Uterus (tissue), 4 donors: ENCODE measurements at places on chromosomes 6 and 20. TPM values are rescaled to one million over a fixed set of nuclear protein-coding genes. Genes with fewer than 3 reads are reported as not detected.

The MYMX gene
- total RNA-seq = not detected

The ZFAND3 gene
- 72.0 TPM for total RNA-seq

The PLA2G7 gene
- total RNA-seq = not detected

The MOG gene
- not detected for total RNA-seq

GRCh38 chr20:63033794-63034709, 27.3 kb upstream of the BHLHE23 start:
- no peaks in the 10 kb centered on the region for H3K36me3 ChIP-seq
- H3K27ac ChIP-seq = no peak overlapping the region
- no peak for DNase-seq
- H3K4me1 ChIP-seq = no peaks in the 10 kb centered on the region
- H3K4me3 ChIP-seq = no peak overlapping the region

DNA sequence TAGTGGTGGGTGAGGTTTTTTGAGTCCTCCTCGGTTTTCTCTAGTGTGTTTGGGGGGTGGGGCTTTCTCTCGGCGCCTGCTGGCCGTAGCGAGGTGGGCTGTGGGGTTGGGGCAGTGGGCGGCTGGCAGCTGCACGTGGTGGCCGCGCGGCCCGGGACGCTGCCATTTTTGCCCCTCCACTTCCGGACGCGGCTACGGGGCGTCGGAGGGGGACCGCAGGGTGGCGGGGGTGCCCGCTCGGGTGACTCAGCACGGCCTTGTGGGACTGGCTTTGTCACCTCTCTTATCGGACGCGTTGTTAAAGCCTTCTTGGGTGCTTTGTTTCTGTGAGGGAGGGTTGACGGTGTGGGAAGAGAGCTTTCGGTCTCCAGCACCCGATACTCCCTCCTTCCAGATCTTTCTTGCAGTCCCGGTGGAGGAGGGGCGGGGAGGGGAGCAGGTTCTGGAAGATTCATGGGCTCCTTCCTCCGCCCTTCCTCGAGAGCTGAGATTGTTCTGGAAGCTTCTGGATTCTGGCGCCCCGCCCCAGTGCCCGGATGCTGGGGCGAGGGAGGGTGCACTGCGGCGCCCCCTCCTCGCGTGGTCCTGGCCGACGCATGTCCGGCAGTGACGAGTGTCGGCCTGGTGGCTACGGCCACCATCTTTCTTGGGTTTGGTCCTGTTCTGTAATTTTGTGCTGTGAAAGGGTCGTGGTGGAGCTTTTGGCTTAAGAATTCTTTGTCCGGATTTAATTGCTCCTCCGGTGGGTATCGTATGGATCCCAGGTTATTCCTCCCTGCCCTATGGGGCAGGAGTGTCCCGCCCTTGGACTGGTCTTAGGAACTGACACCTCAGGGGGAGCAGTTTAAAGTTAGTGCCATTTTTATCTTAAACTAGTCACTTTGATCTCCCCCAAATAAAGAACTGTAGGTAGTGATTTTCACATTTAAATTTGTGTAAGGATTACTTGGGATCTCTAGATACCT, 719 bp downstream of the HSP90AB1 start:
- H3K27me3 ChIP-seq = no peaks in the 10 kb centered on the region
- H3K27ac ChIP-seq = peak overlapping the region; percentile 99
- DNase-seq = peak; percentile 66
- H3K4me1 ChIP-seq = peaks cover 9% of the 10 kb centered on the region
- H3K4me3 ChIP-seq = peak overlapping the region; percentile 98

DNA sequence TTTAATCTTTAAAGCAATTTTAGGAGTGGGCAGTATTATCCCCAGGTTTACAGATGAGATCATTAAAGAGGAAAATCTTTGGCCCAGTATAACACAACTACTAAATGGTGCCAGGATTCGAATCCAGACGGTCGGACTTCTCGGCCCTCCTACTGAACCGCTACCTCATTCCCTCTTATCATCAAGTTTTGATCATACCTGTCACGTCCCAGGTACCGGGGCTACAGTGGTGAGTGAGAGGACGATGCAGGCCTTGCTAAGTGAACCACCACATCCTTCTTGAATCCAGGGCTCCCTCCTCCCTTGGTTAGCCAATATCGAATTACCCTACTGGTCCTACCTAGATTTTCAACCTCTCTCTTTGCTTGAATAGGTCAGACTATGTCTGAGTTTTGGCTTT, 78.1 kb upstream of the PBOV1 start:
- H3K27me3 ChIP-seq = no peaks in the 10 kb centered on the region
- no peaks in the 10 kb centered on the region for H3K36me3 ChIP-seq
- no peak overlapping the region for H3K4me3 ChIP-seq
- no peak overlapping the region for H3K27ac ChIP-seq
- DNase-seq = no peak

- DNase-seq = no peak
- H3K36me3 ChIP-seq = no peaks in the 10 kb centered on the region
- no peaks in the 10 kb centered on the region for H3K4me1 ChIP-seq
- no peak overlapping the region for H3K4me3 ChIP-seq
- H3K27me3 ChIP-seq = no peaks in the 10 kb centered on the region
These were observed 45.1 kb upstream of the MICB start for GRCh38 chr6:31452859-31453258.

DNA sequence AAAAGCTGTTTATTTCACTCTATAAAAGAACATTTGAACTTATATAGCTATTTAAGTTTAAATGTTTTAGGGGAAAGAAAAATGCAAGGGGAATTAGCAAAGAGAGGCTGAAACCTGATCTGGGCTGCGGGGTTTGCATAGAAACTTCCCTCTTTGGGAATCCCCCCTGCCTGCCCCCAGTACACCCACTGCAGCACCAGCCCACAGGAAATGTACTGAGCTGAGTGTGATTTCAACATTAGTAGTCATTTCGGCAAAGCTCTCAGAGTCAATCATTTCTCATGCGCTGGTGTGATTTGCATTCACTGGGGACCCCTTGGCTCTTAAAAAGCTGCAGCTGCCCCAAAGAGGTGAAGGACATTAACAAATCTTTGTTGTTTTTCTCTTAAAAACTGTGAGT, 859.4 kb downstream of the MAFB start:
- H3K27ac ChIP-seq = no peak overlapping the region
- no peaks in the 10 kb centered on the region for H3K36me3 ChIP-seq
- no peaks in the 10 kb centered on the region for H3K4me1 ChIP-seq
- no peaks in the 10 kb centered on the region for H3K27me3 ChIP-seq
- H3K4me3 ChIP-seq = no peak overlapping the region

GRCh38 chr6:8506126-8506525, 70.8 kb upstream of the SLC35B3 start:
- no peak overlapping the region for H3K27ac ChIP-seq
- H3K36me3 ChIP-seq = no peaks in the 10 kb centered on the region
- H3K4me1 ChIP-seq = no peaks in the 10 kb centered on the region
- H3K4me3 ChIP-seq = no peak overlapping the region
- no peaks in the 10 kb centered on the region for H3K27me3 ChIP-seq

DNA sequence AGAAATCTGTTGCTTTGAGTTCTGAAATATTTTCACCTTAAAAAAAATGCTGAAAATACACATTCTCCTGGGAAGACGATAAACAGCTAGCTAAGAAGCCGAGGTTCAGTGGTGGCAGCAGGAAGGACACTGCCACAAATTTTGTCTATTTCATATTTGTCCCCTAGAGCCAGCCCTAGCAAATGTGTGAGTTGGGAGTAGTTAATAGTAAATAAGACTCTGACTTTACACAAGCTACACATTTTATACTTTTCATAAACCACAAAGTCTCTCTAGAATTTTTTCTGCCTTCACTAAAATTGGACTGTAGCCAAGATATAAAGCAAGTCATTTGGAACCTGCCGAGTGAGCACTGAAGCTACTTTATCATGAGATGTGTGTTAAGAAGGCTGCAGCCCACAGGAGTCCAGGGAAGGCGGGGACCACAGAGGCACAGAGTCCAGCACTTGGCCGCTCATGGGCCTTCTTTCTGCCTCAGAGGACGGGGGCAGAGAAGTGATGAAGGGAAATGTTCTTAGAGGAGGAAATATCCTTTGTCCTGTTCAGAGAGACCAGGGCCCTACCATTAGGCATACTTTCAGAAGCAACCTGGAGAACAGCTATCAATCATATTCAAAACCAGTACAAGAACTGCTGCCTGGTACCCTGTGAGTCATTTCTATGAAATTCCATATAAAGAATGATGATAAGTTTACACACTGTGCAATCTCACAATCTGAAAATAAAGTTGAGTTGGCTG, 241.7 kb upstream of the TAB2 start:
- H3K4me3 ChIP-seq = no peak overlapping the region
- peak overlapping the region; percentile 30 for H3K27ac ChIP-seq
- no peaks in the 10 kb centered on the region for H3K4me1 ChIP-seq
- H3K36me3 ChIP-seq = no peaks in the 10 kb centered on the region

GRCh38 chr6:106823732-106824351, 150.7 kb downstream of the CD24 start:
- H3K4me1 ChIP-seq = no peaks in the 10 kb centered on the region
- no peaks in the 10 kb centered on the region for H3K36me3 ChIP-seq
- H3K27ac ChIP-seq = no peak overlapping the region
- H3K27me3 ChIP-seq = no peaks in the 10 kb centered on the region

DNA sequence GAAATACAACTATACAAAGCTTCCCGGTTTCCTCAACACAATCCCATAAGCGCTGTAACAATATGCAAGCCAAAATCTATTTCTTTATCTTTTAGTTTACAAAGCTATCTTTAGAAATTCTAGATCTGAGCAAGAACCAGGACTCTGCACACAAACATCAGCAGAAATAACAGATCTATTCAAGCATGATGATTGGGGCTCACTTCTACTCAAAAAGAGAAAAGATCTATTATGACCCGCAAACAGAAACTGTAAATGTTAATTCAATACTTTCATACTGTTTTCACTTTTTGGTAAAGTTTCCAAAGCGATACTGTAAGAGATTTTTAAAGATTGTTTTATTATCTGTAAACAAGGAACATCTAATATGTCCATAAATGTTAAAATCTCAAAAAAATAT, 86.6 kb downstream of the SESN1 start:
- DNase-seq = no peak
- H3K27me3 ChIP-seq = no peaks in the 10 kb centered on the region
- no peaks in the 10 kb centered on the region for H3K4me1 ChIP-seq

DNA sequence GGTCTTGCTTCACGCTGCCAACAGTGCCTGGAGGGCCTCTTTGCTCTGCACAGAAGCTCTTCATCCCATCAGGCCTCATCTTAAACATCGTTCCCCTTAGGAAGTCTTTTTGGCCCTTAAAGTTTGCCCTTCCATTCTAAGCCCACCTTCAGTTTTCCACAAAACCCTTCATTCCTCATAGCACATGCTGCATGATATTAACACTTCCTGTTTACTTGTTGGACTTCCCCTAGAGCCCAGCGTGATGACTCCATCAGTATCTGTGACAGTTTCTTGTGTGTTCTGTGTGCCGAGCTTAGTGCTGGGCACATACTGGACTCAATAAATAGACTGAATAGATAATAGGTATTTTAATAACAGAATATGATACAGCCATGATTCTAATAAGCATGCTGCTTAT, 2.2 kb downstream of the NT5DC1 start:
- no peaks in the 10 kb centered on the region for H3K36me3 ChIP-seq
- DNase-seq = no peak
- H3K4me1 ChIP-seq = no peaks in the 10 kb centered on the region

GRCh38 chr20:31707994-31708735, 14.5 kb downstream of the BCL2L1 start:
- peaks cover 2% of the 10 kb centered on the region for H3K4me1 ChIP-seq
- no peaks in the 10 kb centered on the region for H3K27me3 ChIP-seq

DNA sequence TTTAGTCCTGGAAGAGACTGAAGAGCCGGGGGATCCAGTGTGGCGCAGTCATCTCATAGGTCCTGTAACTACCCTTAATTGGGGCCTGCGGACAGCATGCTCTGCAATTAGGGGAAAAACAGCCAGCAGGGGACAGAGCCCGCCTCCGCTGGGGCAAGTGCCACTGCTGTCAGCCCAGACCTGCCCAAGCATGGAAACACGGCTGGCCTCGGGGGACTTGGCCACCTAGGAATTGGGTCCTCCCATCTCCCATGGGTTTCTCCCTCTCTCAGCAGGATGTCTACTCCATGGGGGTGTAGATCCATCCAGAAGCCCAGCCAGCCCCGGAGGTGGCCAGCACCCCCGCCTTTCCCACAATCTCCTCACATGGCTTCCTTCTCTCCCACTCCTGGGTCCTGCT, 3.6 kb downstream of the GHRH start:
- H3K27me3 ChIP-seq = no peaks in the 10 kb centered on the region
- H3K27ac ChIP-seq = no peak overlapping the region
- H3K36me3 ChIP-seq = no peaks in the 10 kb centered on the region
- no peak overlapping the region for H3K4me3 ChIP-seq
- no peak for DNase-seq
- H3K4me1 ChIP-seq = no peaks in the 10 kb centered on the region

DNA sequence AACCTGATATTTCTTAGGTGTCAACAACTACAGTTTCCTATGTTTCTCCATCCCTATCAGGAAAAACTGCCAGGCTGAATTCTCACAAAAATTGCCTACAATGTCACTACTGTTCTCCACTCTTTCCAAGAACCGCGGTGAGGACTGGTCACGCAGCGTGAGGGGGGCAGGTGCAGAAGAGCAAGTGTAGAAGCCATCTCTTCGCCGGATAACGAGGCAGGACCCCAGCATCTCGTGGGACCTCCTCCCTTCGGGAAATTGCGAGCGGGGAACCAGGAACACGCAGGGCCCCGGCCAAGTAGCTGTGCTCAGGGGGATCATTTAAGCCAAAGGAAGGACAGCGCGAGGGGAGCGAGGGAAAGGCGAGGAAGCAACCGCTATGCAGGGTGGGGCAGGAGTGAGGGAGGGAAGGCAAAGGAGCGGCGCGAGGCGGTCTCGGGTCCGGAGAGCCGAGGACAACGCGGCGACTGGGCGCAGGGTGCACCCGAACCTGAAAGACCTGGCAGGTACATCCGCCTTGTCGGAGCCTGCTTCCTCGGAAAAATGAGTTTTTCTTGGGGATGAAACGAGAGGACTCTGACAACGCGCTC, 559 bp downstream of the APMAP start:
- peak overlapping the region; percentile 75 for H3K4me3 ChIP-seq
- H3K36me3 ChIP-seq = no peaks in the 10 kb centered on the region
- peak overlapping the region; percentile 94 for H3K27ac ChIP-seq
- no peaks in the 10 kb centered on the region for H3K4me1 ChIP-seq
- H3K27me3 ChIP-seq = no peaks in the 10 kb centered on the region

DNA sequence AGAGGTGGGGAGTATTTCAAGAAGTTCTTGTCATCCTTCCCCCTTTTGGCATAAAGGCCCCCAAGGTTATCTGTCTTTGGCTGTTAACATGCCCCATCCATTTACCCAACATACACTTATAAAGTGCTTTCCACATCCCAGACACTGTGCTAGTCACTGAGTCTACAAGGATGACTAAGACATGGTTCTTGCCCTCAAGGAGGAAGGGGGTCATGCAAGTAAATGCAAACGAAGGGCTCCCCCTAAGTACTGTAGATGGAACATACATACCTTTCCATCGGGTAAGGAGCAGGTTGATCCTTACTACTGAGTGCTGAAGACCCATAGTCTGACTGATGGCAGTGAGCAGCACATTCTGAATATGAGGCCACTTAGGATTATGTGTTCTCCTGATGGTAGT, 38.3 kb downstream of the HECA start:
- H3K27ac ChIP-seq = no peak overlapping the region
- no peak overlapping the region for H3K4me3 ChIP-seq
- no peaks in the 10 kb centered on the region for H3K4me1 ChIP-seq
- H3K27me3 ChIP-seq = no peaks in the 10 kb centered on the region
- H3K36me3 ChIP-seq = no peaks in the 10 kb centered on the region
- no peak for DNase-seq

- H3K4me3 ChIP-seq = peak overlapping the region; percentile 71
- peak; percentile 52 for DNase-seq
- H3K27me3 ChIP-seq = no peaks in the 10 kb centered on the region
- H3K36me3 ChIP-seq = no peaks in the 10 kb centered on the region
- peak overlapping the region; percentile 93 for H3K27ac ChIP-seq
- peaks cover 7% of the 10 kb centered on the region for H3K4me1 ChIP-seq
These were observed 1.8 kb downstream of the RPL10A start for GRCh38 chr6:35469751-35470662.
